ENCODE measurements at places on chromosomes 13 and 19.

DNA sequence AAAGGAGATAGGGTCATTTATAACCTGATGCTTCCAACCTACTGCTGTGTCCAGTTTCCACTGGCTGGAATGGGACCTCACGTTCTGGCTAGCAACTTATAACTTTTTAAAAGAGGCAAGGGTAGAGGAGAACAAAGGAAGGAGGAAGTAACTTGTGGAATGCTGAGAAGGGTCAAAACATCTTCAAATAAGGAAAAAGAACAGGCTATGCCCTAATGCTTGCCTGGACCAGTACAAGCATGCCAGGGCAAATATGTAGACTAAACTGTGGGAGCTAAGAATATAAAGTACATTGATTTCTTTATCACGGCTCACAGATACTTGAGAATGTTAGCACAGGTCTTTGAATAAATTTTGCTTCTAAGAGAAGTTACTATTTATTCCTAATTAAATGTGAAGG is 1.5 kb upstream of the ZNF561 start:
- no peak for DNase-seq

DNA sequence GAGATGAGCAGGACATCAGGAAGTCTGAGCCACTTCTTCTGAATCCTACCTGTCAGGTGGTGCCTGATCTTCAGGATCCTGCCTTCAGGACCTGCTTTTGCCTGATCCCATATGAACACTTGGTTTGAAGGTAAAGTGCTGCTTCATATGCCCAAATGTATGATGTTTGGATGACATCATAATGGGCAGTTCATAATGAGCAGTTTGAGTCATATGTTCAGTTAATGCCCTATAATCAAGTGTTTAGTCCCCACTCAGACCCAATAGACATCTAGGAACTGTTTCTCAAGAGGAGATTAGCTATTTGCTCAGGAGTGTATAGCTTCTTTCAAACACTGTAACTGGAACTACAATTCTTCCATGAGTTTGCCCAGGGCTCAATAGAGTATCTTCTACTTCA is 58.8 kb downstream of the POLR1D start:
- DNase-seq = no peak

DNA sequence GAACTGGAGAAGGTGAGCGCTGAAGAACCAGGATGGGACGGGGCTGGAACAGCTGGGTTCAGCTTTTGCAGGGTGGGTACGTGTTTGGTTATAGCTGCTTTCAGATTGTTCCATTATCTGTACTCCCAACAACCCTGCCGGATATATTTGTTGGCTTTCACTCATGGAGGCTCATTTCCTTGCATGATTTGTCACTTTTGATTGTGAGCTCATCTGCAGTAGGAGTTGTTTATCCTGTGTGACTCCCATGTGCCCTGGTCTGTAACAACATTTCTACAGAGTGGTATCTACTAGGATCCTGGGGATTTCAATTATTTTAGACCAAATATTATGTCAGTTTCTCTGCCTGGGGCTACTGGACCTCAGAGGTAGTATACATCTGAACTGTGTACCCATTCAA is 5.4 kb downstream of the ARL11 start:
- no peak for DNase-seq

DNA sequence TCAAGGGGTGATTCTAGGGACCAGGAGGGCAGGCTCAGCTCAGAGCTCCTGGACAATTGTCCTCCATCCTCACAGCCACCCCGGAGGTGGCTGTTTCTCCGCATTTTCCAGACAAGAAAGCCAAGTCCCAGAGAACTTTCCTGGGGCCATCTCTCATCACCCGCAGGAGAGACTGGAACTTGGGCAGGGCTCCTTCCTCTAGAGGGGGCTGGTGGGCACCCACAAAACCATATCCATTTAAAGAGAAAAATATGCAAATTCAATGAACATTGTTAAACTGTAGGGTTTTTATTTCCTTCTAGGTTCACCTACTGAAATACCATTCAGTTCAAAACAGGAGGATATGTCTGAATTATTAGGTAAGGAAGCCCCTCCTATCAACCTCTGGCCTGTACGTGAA is 16.6 kb downstream of the SPACA7 start:
- no peak for DNase-seq

DNA sequence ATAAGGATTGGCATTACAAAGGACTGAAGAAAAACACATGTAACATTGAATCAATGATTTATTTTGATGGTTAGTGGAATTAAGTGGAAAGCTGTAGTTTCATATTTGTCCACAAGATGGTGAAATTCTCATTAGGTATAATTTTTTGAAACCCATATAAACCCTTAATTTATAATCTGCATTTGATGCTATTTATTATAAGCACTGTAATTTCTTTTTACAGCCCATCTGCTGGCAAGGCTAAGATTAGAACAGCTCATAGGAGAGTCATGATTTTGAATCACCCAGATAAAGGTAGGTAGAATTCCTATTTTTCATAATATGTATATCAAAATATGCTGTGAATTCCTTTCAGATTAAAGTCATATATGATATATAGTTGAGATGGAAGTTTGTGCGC is 62.2 kb downstream of the DNAJC15 start:
- peak; percentile 50 for DNase-seq

- no peak for DNase-seq
Observed at GRCh38 chr19:14402332-14403144, 16.6 kb downstream of the DDX39A start.

- DNase-seq = no peak
Observed at GRCh38 chr13:27634231-27634630, 12.5 kb downstream of the POLR1D start.

GRCh38 chr13:48131533-48131932 is 36.6 kb upstream of the MED4 start:
- DNase-seq = no peak

- no peak for DNase-seq
Observed at GRCh38 chr19:18932216-18932841, 8.7 kb downstream of the HOMER3 start.

DNA sequence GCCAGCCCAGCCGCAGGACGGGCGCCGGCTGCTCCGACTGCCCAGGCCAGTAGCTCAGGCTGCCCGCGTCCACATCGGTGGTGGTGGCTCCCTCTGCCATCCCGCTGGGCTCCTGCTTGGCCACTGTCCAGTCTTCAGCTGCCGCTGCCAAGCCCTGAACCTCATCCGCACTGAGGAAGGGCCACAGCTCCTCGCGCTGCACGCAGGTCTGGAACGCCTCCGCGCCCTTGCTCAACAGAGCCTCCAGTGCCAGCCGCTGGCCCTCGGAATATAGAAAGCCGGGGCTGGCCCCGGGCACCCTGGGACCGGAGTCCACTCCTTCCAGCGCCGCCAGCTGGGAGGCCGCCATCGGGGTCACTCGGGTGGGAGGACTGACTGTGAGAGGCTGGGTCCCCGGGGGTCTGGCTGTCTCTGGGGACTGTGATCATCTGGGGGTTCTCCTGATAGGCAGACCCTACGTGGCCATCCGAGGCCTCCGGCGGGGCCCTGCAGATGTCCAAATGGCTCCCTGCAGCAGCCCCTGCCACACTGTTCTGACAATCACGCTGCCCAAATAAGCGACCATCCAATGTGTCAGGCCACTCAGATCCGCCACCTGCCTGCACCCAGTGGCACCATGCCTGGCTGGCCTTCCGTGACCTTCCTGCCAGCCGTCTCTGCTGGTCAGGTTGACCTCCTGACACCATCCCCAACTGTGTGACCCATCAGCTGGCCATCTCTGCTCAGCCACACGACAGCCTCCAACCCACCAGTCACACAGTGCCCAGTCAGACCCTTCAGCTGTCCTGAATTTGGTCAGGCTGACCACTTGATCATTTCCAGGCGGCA is 1.6 kb downstream of the FAM83E start:
- DNase-seq = no peak

DNA sequence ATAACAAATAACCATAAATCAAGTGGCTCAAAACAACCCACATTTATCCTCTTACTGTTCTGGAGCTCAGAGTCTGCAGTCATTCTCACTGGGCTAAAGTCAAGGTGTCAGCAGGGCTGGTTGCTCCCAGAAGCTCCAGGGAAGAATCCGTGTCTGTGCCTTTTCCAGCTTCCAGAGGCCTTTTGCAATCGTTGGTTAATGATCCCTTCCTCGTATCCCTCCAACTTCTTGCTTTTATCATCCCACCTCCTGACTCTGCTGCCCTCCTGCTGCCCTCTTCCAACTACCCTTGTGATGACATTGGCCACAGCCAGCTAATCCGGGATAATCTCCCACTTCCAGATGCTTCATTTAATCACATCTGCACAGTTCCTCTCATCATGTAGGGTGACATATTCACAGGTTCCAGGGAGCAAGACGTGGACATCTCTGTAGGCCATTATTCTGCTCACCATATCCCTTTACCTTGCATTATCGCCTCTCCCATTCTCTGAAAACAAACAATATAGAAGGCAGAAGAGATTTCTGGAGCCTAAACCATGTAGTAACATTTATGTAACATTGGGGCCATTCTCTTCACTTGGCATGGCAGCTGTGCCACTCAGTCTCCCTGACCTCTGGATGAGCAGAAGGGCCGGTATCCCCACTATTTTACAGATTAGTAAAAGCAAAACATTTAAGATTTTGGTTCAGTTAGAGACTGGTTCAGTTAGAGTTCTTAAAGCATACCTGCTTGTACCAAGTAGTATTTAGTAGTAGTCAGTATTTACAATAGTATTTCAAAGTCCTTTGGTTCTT is 53.5 kb downstream of the RFC3 start:
- peak; percentile 4 for DNase-seq

GRCh38 chr13:100212904-100213553 is 124.1 kb downstream of the PCCA start:
- no peak for DNase-seq

DNA sequence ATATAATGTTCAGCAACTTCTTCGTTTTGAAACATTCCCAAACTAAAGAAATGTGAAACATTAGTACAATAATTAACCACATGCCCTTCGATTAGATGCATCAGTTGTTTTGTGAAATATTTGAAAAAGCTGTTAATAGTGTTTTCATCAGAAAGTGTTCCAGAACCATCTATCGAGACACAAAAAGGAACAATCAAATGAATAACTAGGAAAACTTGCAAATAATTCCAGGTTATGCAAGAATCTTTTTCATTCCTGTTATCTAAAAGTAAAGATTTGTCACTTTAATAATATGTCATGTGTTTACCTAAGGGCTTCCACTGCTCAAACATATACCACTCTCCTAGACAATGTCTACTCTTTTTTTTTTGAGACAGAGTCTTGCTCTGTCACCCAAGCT is 904.2 kb upstream of the MIR17HG start:
- DNase-seq = no peak

- DNase-seq = no peak
Observed at GRCh38 chr13:48304143-48304876, 759 bp downstream of the RB1 start.

DNA sequence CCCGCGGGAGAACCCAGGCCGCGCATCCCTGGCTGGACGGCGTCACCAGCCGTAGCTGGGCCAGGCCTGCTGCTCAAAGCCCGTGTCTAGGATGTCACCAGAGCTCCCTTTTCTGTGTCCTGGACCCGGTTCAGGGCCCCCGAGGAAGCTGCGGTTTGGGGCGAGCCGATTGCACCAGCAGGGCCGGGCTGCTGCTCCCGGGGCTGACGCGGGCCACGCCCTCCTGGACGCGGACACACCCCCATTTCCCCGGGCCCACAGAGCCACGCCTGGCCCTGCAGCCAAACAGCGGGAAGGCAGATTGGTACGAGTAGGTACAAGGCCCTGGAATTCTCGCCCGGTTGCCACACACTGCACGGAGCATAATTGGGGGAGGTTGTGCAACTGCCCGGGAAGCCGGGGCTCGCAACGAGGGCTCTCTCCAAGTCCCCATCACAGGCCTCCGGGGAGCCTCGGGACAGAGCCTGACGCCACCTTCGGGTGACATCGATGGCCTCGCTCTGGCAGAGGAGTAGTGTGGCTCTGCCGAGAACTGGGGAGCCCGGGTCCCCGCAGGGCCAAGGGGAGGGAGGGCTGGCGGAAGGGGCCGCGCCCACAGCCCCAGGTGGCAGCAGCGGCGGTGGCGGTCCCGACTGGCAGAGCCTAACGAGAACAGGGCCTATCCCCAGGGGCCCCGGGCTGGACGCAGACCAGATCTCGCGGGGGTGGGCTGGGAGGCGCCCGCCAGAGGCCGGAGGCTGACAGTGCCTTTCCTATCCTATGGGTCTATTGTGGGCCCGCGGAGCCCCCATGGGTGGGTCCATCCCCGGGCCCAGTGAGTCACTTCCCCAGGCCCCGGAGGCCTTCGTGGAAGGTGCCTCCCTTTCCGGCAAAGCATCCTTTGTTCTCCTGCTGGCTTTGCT is 23.5 kb downstream of the KCTD15 start:
- no peak for DNase-seq

GRCh38 chr19:16522559-16523377 is 19.5 kb downstream of the CHERP start:
- DNase-seq = no peak

DNA sequence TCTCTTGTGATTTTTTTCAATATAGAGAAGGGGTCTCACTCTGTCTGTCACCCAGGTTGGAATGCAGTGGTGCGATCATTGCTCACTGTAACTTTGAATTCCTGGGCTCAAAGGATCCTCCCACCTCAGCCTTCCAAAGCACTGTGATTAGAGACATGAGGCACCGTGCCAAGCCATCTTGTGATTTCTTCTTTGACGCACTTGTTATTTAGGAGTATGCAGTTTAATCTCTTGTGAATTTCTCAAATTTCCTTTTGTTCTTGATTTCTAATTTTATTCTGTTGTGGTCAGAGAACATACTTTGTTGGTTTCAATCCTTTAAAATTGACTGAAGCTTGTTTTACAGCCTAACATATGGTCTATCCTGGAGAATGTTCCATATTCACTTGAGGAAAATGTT is 14.5 kb downstream of the IPO5 start:
- no peak for DNase-seq

DNA sequence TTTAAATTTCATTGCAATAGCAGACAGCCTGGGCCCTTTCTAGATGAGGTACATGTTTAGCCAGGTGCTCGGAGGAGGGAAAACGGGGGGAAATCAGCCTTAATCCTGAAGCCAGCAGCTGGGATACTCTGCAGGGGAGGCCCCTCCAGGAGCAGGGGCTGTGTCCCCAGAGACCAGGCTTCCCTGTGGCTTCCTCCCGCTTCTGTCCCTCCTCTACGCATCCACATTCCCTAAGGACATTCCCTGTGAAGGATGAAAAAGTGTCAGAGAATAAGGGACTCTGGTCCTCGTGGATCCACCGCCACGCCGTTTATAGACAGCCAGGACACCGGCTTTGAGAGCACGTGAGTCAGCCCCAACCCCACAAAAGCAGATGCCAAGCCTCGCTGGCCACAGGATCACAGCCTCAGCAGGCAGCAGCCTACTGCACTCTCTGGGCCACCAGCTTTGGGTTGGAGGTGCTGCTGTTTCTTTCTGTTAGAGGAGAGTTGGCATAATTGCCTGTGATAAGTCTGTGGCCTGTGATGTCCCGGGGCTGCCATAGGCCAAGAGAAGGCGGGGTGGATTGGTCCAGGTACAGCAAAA is 36.7 kb upstream of the RANBP3 start:
- DNase-seq = peak; percentile 47

Measured in NCI-H524 treated with DMSO at 0.1 percent for 48 hours (cell line).